ENCODE measurements at places on chromosomes 4 and X.

DNA sequence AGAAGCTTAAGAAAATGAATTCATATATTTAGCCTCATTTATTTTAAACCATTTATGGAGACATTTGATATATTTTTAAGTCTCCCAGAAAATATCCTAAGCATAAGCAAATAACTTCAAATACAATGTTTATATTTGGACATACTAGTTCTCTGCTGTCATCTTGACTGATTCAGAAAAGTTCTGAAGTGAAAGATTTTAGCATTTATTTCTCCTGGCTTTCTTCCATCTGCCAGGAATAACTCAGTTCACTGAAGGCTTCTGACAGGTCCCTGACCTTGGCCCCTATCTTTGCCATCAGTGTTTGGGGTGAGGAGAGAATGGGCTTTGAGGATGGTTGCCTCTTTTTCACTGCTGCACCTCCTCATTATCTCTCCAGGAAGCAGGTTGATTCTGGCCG lies 115.7 kb downstream of the SLIT2 start:
- DNase-seq: no peak

DNA sequence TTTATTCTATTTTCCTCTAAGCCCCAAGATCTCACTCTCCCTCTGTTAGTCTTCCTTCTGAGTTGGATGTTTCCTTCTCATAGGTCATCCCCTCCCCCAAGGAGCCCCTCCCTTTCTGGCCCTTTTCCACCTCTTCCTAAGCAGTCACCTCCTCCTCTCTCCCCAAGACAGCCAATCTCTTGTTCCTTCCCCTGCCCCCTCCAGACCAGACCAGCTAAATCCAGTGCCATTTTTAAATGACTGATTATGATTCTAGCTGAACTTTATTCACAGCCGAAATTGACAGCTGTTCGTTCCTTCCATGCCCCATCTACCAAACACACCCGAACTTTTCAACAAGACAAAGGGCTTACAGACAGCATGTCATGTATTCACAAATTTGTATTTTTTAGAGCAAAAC lies 1.9 kb downstream of the SPIN2A start:
- DNase-seq: no peak

DNA sequence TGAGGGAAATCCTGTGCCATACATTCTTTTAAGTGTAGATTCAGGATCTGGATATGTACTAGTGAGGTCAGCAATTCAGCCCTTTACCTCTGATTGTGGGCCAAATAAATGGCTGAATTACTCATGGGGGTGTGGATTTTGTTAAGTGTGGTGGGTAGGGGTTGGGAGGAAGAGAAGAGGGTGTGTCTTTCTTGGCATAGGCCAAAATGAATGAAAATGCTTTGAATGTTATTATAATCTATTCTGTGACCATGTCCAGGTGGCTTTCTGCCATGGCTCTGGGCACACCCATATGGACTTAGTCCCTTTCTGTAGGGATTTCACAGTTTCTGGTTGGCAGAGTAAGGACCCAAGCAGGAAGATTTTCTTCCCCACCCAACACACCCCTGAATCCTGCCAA lies 244.3 kb downstream of the CBR4 start:
- DNase-seq: no peak

GRCh38 chrX:78708816-78709215 lies 38.7 kb upstream of the LPAR4 start:
- DNase-seq: no peak

GRCh38 chr4:73844345-73844744 lies 7.9 kb downstream of the CXCL6 start:
- DNase-seq: no peak

DNA sequence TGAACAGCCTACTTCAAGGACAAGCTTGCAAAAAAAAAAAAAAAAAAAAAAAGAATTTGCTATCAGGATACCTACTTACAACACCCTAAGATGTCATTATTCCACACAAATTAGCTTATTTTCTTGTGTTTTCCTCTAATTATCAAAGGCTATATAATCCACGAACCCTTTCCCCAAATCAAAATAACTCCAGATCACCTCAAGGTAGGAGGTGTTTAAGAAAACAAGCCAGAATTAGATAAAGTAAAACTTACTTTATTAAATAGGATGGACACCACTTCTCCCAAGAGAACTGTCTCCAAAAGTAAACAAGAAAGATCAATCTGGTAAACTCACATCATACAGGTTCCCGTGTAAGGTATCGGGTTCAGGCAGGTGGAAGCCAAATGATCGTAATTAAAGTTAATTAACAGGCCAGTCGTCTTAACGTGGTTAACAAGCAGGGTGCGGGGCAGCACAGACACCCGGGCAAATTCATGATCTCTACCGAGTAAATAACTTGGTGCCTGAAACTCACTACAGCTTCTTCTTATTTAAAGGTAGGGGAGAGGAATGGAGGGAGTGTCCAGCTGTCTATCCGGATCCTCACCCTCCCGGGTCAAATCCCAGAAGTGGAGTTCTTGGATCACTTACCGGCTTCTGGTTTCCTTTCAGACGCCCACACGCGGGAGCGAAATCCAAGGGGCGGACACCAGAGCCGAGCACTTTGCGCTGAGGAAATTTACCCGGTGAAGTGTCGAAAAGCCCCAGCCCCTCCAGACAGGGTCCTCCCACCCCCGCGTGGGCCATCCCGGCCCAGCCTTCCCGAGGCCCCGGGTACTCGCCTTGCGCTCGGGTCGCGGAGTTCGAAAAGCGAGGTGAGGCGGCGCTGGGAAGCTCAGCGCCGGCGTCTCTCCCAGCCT lies 708 bp downstream of the ARAP2 start:
- DNase-seq: no peak

All from activated CD4-positive, alpha-beta T cell treated with anti-CD3 and anti-CD28 coated beads for 1 hour (primary cell).